ENCODE measurements at places on chromosomes 2 and 18. TPM values are rescaled to one million over a fixed set of nuclear protein-coding genes. Genes with fewer than 3 reads are reported as not detected.

The RAD51AP2 gene
- polyA plus RNA-seq: not detected

The CELF4 gene
- polyA plus RNA-seq: not detected

The MC5R gene
- not detected for polyA plus RNA-seq

The KCNE4 gene
- 6.8 TPM for polyA plus RNA-seq

The SRD5A2 gene
- polyA plus RNA-seq: not detected

The SPAST gene
- polyA plus RNA-seq: 4.8 TPM

DNA sequence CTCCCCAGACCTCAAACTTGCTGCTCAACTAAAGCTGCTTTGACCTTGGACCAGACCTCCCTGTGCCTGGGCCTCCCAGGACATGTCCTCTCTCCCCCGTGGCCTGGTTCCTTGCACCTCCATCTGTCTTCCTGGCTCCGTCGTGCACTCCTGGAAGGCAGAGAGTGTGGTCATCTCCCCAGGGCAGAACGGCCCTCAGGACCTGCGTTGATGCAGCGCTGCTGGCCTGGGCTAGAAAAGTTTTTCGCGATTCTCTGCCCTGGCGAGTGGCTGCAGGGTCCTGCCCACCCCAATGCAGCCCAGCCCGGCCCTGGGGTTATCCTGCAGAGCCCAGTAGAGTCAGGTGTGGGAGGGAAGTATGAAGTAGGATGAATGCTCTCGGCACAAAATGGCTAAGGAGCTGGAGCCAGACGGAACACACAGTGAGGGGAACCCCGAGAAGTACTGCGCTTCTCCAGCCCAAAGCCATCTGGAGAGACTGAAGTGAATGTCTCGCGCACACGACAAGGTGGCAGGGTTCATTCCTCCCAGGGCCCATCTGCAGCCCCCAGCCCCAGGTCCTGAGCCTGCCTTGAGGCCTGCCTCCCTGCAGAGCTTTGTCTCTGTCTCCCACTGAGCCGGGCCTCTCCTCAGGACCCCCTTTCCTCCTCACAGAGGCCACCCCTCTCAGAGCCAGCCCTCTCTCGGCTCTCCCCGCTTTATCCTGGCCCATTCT, 41.7 kb downstream of the ATOH8 start:
- no peak for DNase-seq

DNA sequence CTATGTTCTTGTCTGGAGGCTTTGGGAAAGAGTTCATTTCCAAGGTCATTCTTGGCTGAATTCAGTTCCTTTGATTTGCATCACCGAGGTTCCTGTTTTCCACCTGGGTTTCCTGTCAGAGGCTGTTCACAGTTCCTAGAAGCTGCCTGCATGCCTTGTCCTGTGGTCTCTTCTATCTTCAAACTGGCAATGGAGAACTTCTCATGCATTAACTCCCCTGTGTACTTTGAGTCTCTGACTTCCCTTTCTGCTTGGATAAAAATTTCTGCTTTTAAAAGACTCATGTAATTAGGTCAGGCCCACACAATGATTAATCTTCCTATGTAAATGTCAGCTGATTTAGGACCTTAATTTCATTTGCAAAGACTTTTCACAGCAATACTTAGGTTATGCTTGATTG, 499.3 kb upstream of the FANCL start:
- no peak for DNase-seq

DNA sequence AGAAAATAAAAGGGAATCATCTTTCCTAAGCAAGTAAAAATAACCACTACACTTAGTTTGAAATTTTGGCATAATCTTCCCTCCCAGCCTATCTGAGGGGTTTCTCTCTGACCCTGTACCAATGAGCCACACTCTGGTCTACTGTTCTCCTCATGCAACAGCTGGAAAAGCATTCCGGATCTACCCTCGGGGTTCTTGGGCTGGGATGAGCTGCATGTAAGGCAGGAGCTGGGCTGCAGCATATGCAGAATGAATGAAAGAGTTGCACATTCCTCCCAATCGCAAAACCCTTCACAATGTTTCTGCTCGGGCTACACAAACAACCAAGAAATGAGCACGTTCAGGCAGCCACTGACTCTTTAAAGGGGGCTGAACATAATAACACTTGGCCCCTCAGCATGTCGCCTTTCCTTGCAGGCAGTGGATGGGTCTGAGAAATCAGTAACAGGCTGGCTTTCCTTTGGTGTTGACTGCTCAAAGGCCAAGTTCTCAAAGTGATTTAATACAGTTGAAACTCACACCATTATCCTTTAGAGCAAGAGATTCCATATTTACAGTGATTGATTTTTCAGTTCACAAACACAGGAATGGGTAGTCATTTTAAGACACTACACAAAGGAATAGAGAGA, 180.4 kb upstream of the ZFP36L2 start:
- DNase-seq: no peak

DNA sequence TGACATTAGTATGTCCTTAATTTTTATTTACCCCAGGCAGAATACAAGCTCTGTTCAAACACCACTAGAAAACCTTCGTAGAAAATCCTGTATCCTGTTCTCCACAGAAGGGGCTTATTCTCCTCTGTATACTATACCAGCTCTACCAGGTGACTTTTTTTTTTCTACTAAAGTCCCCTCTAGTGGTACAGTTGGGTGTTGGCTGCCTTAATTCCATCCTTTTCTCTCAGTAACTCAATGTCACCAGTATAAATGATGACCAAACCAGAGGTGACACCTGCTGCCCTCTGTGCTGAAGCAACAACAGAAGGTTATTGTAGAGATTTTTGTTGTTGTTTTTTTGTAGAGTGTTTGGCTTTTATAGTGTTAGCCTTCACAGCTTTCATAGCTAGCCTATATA, 1322.0 kb downstream of the LRP1B start:
- no peak for DNase-seq

DNA sequence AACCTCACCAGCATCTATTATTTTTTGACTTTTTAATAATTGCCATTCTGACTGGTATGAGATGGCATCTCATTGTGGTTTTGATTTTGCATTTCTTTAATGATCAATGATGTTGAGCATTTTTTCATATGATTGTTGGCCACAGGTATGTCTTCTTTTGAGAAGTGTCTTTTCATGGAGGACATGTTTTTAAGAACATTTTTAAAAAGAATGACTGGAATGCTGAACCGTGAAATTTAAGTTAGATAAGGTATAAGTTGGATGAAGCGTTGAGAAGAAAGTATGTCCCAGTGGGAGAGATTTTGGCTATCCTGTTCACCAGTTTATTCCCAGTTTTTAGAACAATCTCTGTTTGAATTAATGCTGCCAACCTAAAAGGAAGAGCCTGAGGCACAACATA, 365.9 kb downstream of the CELF4 start:
- no peak for DNase-seq

- DNase-seq: no peak
Observed at GRCh38 chr18:63588909-63589308, 1.8 kb downstream of the SERPINB13 start.

- no peak for DNase-seq
Observed at GRCh38 chr18:48683661-48684060, 144.8 kb downstream of the CTIF start.

GRCh38 chr2:43164686-43165085, 61.7 kb downstream of the ZFP36L2 start:
- no peak for DNase-seq

DNA sequence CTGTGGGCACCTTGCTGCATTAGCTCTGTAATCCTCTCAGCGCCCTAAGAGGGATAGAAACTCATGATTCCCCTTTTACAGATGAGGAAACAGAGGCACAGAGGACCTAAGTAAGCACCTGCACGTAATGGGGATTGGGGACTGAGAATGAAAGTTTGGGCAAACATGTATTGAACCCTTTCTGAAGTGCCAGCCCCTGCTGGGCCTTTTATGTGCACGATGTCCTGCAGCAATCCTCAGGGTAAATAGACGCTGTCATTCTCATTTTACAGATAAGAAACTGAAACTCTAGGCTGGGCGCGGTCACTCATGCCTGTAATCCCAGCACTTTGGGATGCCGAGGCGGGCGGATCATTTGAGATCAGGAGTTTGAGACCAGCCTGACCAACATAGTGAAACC, 117.4 kb downstream of the STPG4 start:
- no peak for DNase-seq

DNA sequence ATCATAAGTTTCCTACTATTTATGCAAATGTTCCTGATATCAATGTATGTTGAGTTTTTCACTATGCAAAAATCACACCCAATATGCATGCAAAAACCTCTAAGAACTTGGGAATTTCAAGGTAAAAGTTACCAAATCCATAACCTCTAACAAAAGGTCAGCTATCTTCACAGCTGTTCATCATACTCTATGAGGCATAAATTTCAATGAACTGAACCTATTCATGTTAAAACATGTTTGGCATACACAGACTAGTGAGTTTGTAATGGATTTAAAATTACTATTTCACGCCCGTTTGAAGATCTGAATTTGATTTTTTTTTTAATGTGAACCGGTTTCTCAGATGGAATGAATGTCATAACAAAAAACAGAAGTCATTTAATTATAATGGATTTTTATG, 100.2 kb downstream of the ATAD2B start:
- DNase-seq: no peak

Measured in IMR-90 (cell line).